ENCODE measurements at places on chromosomes 16 and 17. TPM values are rescaled to one million over a fixed set of nuclear protein-coding genes. Genes with fewer than 3 reads are reported as not detected.
A peak's percentile ranks its signal among the peaks of the same experiment; 100 is the strongest.

DNA sequence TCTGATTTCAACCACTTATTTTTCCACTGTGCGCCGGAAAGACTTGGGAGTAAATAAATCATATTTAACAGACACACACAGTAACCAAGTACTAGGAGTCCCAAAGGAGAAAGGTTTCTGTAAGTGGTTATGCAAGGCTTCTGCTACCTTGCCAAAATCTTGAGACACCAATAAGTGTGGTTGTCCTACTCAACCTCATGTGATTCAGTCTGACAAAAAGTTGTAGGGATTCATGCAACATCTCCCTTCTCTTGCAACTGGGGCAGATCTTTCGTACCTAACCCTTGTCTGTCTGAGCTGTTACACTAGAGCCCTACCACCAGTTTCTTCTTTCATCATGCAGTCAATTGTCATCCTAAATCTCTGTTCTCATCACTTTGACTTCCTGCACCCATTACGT lies 69.9 kb upstream of the NUDT7 start:
- H3K4me1 ChIP-seq = no peaks in the 10 kb centered on the region
- no peak overlapping the region for H3K27ac ChIP-seq
- DNase-seq = no peak
- H3K27me3 ChIP-seq = no peaks in the 10 kb centered on the region

- peak; percentile 80 for DNase-seq
- peaks cover 18% of the 10 kb centered on the region for H3K4me1 ChIP-seq
- no peak overlapping the region for H3K4me3 ChIP-seq
- no peak overlapping the region for H3K27ac ChIP-seq
- no peaks in the 10 kb centered on the region for H3K27me3 ChIP-seq
- H3K36me3 ChIP-seq = peaks cover 21% of the 10 kb centered on the region
Observed at GRCh38 chr17:76567634-76568432, 17.8 kb downstream of the ST6GALNAC2 start.

GRCh38 chr16:81774348-81774747 lies 4.7 kb upstream of the PLCG2 start:
- no peak overlapping the region for H3K4me3 ChIP-seq
- no peaks in the 10 kb centered on the region for H3K36me3 ChIP-seq
- no peak overlapping the region for H3K27ac ChIP-seq
- no peaks in the 10 kb centered on the region for H3K27me3 ChIP-seq
- no peak for DNase-seq
- H3K4me1 ChIP-seq = peaks cover 4% of the 10 kb centered on the region

DNA sequence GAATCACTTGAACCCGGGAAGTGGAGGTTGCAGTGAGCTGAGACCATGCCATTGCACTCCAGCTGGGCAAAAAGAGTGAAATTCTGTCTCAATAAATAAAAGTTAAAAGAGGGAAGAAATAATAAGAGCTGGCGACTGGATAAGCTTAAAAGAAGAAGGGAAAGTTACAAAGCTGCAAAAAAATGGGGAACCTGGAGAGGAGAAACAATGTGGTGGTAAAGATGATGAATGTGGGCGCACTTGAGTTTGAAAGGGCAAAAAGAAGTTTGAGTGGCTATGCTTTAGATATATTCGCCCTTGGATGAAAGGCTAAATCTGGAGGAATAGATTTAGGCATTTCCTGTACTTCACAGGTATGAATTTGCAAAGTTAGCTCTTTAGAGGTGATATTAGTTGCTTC lies 53.0 kb upstream of the YPEL2 start:
- no peaks in the 10 kb centered on the region for H3K27me3 ChIP-seq
- H3K4me3 ChIP-seq = no peak overlapping the region
- H3K4me1 ChIP-seq = peaks cover 3% of the 10 kb centered on the region
- H3K27ac ChIP-seq = no peak overlapping the region
- no peak for DNase-seq

GRCh38 chr16:77897129-77897437 lies 108.7 kb downstream of the VAT1L start:
- no peaks in the 10 kb centered on the region for H3K36me3 ChIP-seq
- no peaks in the 10 kb centered on the region for H3K4me1 ChIP-seq
- no peaks in the 10 kb centered on the region for H3K27me3 ChIP-seq
- DNase-seq = no peak
- H3K4me3 ChIP-seq = no peak overlapping the region

- H3K4me1 ChIP-seq = no peaks in the 10 kb centered on the region
- no peak overlapping the region for H3K4me3 ChIP-seq
- no peaks in the 10 kb centered on the region for H3K27me3 ChIP-seq
- no peak for DNase-seq
- H3K27ac ChIP-seq = no peak overlapping the region
- no peaks in the 10 kb centered on the region for H3K36me3 ChIP-seq
Observed at GRCh38 chr16:14378131-14378551, 251.9 kb downstream of the PARN start.

GRCh38 chr17:3009411-3009920 lies 53.9 kb downstream of the OR1D5 start:
- no peak overlapping the region for H3K4me3 ChIP-seq
- no peaks in the 10 kb centered on the region for H3K36me3 ChIP-seq
- H3K27ac ChIP-seq = no peak overlapping the region
- H3K27me3 ChIP-seq = no peaks in the 10 kb centered on the region
- H3K4me1 ChIP-seq = peaks cover 9% of the 10 kb centered on the region
- DNase-seq = no peak

DNA sequence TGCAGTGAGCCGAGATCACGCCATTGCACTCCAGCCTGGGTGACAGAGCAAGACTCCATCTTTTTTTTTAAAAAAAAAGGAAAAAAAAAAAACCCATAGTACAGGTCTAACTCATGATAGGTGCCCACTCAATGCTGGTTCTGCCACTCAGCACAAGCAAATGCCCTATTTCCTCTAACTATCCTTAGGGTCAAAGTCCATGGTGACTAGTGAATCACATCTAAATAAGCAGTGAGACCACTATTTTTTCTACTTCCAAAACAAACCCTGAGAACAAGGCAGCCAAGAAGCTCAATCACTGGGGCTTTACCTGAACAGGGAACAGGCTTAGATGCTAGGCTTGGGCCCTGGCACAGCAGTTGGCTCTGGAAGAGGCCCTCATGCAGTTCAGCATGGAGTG lies 3.4 kb downstream of the BLTP2 start:
- no peak overlapping the region for H3K4me3 ChIP-seq
- H3K36me3 ChIP-seq = peaks cover 66% of the 10 kb centered on the region
- no peak for DNase-seq
- H3K4me1 ChIP-seq = peaks cover 23% of the 10 kb centered on the region
- H3K27ac ChIP-seq = no peak overlapping the region

- peaks cover 5% of the 10 kb centered on the region for H3K4me1 ChIP-seq
- no peak overlapping the region for H3K4me3 ChIP-seq
- no peaks in the 10 kb centered on the region for H3K27me3 ChIP-seq
- H3K27ac ChIP-seq = no peak overlapping the region
- no peaks in the 10 kb centered on the region for H3K36me3 ChIP-seq
Observed at GRCh38 chr16:24520983-24521382, 18.4 kb upstream of the RBBP6 start.

- no peak overlapping the region for H3K4me3 ChIP-seq
- H3K4me1 ChIP-seq = peaks cover 18% of the 10 kb centered on the region
- no peaks in the 10 kb centered on the region for H3K27me3 ChIP-seq
- peaks cover 5% of the 10 kb centered on the region for H3K36me3 ChIP-seq
- DNase-seq = no peak
Observed at GRCh38 chr16:85628645-85629044, 15.5 kb downstream of the GSE1 start.

DNA sequence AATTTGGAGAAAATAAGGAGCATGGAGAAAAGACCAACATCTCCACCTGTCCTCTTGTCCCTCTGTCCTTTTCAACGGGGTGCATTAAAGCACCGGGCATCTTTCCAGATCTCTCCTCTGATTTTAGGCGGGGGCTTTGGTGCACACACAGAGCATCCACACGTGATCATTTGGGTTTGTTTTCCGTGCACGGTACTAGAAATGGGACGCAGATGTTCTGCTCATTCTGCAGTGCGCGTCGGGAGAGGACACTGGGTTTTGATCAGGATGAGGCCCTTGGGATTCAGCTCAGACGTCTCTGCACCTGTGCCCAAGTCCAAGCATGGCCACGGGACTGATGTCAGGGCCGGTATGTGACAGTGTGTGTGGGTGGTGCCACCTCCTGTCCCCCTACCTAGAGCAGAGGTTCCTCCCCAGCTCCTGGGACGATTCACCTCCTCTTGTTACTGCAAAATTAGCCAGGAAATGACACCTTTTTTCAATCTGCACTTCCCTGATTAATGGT lies 31.9 kb downstream of the PDIA2 start:
- H3K27ac ChIP-seq = no peak overlapping the region
- no peaks in the 10 kb centered on the region for H3K4me1 ChIP-seq
- no peak overlapping the region for H3K4me3 ChIP-seq
- no peaks in the 10 kb centered on the region for H3K27me3 ChIP-seq

The MSLN gene
- 93.3 TPM for total RNA-seq

The PIMREG gene
- 0.26 TPM for total RNA-seq

The MYO15A gene
- 2.8 TPM for total RNA-seq

The TBC1D26 gene
- not detected for total RNA-seq

The SETD1A gene
- 18.6 TPM for total RNA-seq

The RHBDF1 gene
- total RNA-seq = 48.4 TPM

The TBC1D28 gene
- not detected for total RNA-seq
